Eye (tissue), 1 donor: ENCODE measurements at places on chromosomes 6 and 20.

- DNase-seq, result no peak
Observed at GRCh38 chr20:32970115-32970972, 33.9 kb downstream of the SUN5 start.

- peak; percentile 82 for DNase-seq
Observed at GRCh38 chr20:21096321-21097043, 9.7 kb downstream of the LINC00237 start.

GRCh38 chr20:58228103-58228483 is 360 bp downstream of the ANKRD60 start:
- DNase-seq, result peak; percentile 52

DNA sequence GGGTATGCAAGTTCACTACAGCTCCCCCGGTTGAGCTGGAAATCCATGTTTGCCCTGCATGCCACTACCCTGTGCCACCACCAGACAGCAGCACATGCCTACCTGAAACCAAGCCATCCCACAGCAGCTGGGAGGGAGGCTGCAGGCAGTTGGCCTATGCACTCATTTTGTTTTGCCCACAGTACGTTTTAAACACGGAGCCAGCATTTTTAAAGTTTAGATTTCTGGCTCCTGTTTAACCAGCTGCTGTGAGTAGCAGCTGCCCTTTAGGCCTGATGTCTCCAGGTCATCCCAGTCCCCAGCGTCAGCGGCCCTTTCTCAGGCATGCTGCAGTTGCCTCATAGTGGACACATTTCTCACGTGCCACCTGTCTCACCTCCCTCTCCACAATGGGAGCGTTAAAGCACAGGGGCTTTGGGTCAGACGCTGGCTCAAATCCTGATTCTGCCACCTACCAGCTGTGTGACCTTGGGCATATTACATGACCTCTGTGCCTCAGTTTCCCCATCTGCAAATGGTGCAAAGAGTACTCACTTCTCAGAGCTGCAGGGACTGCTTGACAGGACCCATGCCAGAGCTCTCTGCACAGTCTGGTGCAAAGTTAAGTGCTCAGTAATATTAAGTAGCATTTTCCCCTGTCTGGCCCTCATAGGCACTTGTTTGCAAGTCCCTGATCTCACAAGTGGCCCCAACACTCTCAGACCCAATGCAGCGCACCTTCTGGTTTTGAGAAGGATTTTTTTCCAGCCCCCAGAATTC is 8.2 kb upstream of the UBE2V1 start:
- DNase-seq, result peak; percentile 59

GRCh38 chr20:62752671-62753501 is 43.4 kb upstream of the MRGBP start:
- no peak for DNase-seq

DNA sequence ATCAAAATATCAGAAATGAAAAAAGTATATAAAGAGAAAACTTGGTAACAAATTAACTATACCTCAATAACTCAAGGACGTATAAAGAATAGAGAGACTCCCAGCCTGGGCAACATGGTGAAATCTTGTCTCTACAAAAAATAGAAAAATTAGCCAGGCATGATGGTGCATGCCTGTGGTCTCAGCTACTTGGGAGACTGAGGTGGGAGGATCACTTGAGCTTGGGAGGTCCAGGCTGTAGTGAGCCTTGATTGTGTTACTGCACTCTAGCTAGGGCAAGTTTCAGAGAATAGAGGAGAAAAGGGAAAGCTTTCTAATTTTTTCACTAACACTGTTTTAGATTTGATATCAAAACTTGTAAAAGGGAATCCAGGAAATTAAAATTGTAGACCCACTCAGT is 295.9 kb downstream of the GJA1 start:
- no peak for DNase-seq

- DNase-seq, result no peak
Observed at GRCh38 chr20:32829311-32830005, 9.7 kb downstream of the MAPRE1 start.

- no peak for DNase-seq
Observed at GRCh38 chr20:59063358-59064213, 21.0 kb upstream of the PRELID3B start.

DNA sequence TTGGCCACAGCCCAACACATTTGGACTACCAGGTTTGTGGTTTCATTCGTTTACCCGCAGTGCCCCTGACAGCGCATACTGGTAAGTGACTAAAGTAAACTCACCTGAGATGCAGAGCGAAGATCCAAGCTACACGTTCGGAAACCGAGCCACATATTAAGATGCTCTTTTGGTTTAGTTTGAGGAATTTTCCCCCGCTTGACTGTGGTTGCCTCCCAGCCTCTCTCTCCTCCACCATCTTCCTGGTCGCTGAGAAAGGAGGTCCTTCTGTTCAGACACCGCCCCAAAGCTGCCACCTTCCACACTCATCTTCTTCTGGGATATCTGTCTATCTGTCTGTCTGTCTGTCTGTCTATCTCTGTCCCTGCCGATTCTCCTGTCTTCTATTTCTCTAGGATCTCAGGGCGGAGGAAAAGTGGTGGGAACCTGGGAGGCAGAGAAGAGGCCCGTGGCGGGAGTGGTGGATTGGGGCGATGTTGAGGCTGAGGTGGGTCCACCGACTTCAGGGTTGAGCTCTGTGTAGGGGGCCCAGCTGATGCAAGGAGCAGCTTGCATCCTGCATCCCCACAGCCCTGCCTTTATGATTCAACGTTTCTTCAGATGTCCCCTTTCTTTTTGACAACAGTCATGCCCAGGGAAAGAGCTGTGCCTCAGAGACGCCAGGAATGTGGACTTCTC is 196.9 kb upstream of the ZNF184 start:
- no peak for DNase-seq

DNA sequence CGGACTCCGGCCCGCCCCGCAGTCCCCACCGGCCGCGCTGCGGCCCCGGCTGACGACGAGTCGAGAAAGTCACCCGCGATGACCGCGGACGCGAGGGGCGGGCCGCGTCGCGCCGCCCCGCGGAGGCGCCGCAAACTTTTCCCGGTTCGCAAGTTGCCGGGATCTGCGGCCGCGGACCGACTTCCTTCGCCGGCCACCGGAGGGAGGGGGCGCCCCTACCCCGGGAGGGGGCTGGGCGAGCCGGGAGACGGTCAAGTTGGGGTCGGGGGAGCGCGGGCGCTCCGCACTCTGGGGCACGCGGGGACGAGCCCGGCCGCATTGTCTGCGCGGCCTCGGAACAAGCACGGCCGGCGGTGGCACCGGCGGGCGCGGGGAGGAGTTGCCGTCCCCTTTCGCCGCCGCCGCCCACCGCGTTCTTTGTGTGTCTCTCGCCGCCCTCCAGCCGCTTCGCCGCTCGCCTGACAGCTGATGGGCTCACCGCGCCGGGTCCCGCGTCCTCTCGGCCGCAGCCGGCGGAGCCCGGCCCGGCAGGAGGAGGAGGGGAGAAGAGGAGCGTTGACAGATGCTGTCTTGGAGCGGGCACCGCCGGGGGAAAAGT is 131.6 kb downstream of the OGFRL1 start:
- DNase-seq, result peak; percentile 81

- DNase-seq, result no peak
Observed at GRCh38 chr20:36540551-36541211, 638 bp upstream of the MYL9 start.

DNA sequence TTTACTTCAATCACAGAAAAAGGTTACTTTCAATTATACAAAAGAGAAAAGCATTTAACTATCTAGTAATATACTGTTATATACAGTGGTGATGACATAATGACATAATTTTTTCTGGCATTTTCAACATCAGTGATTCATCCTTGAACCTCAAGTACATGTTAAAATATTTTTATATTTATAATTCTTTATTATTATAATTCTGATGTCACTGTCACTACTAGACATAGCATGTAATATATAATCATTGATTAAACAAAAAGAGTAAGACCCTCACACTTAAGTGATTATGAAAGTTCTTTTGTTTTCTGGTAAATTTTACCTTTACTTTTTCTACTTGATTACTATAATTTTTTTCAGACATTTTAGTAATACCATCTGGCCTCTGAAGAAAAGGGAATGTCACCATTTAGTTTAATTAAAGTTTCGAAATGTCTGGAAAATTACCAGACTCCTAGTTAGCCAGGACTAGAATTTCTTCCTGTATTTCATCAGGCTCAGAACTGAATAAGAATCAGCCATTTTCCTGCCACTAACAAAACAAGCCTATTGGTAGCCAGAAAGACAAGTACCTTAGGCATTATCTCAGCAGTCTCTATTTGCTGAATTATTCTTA is 71.5 kb downstream of the FILIP1 start:
- DNase-seq, result no peak

DNA sequence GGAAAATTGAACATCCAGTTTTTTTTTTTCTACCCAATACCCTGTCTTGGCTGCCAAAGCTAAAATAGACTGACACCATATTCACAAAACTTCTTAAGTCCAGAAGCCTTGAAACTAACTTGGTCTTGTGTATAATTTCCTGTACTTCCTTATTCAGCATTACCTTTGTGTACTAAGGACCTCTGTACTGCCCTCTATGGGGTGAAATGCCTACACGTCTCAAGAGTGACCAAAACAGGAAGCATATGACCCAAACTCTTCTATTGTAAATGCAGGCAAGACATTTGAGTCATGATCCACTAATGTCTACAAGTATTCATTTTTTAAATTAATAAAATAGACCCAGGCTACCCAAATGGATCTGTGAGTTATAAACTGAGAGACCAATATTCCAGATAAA is 50.4 kb downstream of the HMGCLL1 start:
- DNase-seq, result no peak

DNA sequence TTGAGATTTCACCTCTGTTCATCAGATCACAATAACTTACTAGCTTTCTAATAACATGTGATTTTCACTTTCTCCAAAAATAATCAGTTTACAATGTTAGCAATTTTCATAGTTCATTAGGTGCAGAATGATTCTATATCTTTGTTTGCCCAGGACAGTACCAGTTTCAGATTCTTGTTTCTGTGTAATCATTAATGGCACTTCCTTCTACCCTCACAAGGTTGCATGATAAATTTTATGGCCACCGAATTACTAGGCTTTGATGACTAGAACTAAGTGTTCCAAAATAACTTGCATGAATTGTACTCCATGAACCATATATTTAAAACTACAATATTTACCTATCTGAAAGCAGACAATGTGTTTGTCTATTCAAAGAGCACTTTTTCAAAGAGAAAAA is 442.3 kb downstream of the EPHA7 start:
- DNase-seq, result no peak

GRCh38 chr20:11041396-11041795 is 367.6 kb upstream of the JAG1 start:
- no peak for DNase-seq

DNA sequence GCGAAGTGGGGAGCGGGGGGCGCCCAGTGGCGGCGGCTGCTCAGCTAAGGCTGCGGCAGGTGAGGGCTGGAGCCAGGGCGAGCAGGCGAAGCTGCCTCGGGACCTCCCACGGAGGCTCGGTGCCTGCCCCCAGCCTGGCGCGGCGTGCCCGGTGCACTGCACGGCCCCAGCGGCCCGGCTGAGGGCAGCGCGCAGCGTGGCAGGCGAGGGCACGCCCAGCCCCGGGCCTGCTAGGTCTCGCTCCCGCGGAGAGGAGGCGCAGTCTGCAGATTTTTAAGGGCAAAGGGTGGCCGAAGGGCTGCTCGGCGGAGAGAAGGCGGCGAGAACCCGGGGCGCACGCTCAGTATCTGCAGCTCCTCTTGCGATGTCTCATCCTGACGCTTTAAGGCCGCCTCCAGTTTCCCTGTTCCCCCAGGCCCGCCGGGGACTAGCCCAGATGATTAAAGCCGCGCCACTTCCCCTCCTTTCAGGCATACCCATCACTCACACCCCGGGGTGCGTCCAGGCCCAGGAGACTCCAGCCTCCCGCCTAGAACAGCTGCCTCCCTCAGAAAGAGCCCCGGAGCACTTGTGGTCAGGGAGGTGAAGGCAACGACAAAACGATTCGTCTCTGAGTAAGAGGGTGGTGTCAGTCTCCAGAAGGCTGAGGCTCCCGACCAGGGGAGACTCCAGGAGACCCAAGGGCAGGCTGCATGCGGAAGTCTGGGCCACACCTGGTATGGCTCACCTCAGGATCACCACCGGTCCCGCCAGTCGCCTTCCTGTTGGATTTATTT is at the start of gene FERMT1:
Gene FERMT1 (minus strand): TSS at position 158 of the 776 bp plus-strand sequence. CDS start 3,476 bp downstream, outside the sequence.
- peak; percentile 73 for DNase-seq

- peak; percentile 94 for DNase-seq
Observed at GRCh38 chr20:48657426-48658197, 170.2 kb downstream of the PREX1 start.

GRCh38 chr20:19783966-19784401 is 25.9 kb downstream of the RIN2 start:
- no peak for DNase-seq

GRCh38 chr20:1185790-1186334 is 1.1 kb upstream of the TMEM74B start:
- DNase-seq, result peak; percentile 70

GRCh38 chr6:39494998-39495397 is 172.5 kb upstream of the KCNK16 start:
- no peak for DNase-seq

DNA sequence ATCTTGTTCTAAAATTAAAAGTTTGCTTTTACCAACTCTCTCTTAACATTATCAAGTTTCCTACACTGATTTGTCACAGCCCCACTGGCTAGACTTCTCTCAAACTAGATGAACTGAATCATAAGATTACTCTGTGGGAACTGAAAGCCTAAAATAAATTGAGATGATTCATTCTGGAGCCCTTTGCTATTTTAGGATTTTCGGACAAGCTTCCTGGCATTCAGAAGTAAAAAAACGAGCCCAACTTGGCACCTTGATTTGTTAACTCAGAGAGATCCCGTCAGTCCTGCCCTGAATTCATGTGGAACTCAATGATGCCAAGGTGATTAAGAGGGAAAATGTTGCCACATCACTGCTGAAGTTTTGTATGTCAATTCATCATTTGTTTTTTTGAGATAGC is 122.0 kb upstream of the NRSN1 start:
- no peak for DNase-seq

GRCh38 chr6:111800259-111800765 is 72.9 kb downstream of the FYN start:
- no peak for DNase-seq

GRCh38 chr6:82182756-82183155 is 64.8 kb downstream of the IBTK start:
- DNase-seq, result no peak

DNA sequence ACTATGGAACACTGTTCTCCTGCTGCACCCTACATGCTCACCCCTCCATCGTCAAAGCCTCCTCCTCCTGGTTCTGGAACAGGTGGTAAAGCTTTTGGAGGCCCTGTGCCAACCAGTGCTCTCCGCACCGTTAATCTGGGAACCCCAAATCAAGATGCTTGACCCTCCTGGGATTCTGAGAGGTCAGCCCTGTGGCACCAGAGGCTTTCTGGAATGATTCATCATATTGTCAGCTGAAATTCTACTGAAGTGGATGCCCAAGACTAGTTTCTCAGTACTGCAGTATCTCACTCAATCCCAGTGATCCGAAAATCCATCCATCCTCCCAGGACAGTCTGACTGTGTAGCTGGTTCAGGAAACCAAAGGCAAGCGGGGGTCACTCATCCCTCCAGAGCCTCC is 92.7 kb downstream of the TRERF1 start:
- DNase-seq, result no peak

- DNase-seq, result peak; percentile 88
Observed at GRCh38 chr20:20593447-20594170, 118.8 kb downstream of the RALGAPA2 start.

GRCh38 chr6:42173101-42173500 is at the start of gene GUCA1A:
TSS of gene GUCA1A (plus strand) at chr6:42173364. CDS start at chr6:42173614, 250 bp downstream.
- no peak for DNase-seq

- no peak for DNase-seq
Observed at GRCh38 chr6:136069119-136069518, 181.0 kb downstream of the MTFR2 start.
